ENCODE measurements at places on chromosomes 1 and 21. TPM values are rescaled to one million over a fixed set of nuclear protein-coding genes. Genes with fewer than 3 reads are reported as not detected.

DNA sequence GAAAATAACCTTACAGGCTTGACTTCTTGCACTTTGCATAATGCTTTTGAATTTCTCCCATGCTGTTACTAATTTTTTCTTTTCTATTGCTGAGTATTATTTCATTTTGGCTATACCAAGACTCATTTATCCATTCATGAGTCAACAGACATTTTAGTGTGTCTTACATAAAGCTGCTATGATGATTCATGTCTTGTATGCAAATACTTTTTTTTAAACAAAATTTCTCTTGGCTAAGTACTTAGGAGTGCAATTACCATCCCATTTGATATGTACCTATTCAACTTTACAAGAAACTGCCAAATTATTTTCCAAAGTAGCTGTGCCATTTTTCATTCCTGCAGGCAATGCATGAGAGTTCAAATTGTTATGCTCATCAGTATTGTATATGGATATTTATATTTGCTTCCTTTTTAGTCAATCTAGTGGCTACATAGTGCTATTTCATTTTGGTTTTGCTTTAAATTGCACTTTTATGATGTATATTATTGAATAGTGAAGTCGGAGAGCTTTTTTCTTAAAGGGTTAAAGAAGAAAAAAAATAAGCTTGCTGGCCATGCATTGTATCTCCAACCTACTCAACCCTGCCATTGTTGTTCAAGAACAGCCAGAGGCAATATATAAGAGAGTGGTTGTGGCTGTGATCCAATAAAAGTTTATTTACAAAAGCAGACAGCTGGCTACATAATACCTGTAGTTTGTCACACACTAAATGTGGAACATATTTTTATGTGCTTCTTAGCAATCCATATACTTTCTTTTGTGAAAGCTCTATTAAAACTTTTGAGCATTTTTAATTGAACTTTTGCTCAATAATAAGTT lies 862.8 kb downstream of the KCNT2 start:
- no peak for DNase-seq
- H3K4me3 ChIP-seq, result no peak overlapping the region
- no peaks in the 10 kb centered on the region for H3K4me1 ChIP-seq
- no peaks in the 10 kb centered on the region for H3K36me3 ChIP-seq
- no peak overlapping the region for H3K27ac ChIP-seq
- H3K27me3 ChIP-seq, result no peaks in the 10 kb centered on the region

- no peaks in the 10 kb centered on the region for H3K36me3 ChIP-seq
- H3K27me3 ChIP-seq, result no peaks in the 10 kb centered on the region
- H3K4me3 ChIP-seq, result no peak overlapping the region
- H3K4me1 ChIP-seq, result peaks cover 19% of the 10 kb centered on the region
- no peak for DNase-seq
Observed at GRCh38 chr1:210696709-210697108, 368.0 kb downstream of the HHAT start.

Gene FCRL1
- not detected for polyA plus RNA-seq

- H3K4me3 ChIP-seq, result no peak overlapping the region
- no peak overlapping the region for H3K27ac ChIP-seq
- H3K36me3 ChIP-seq, result no peaks in the 10 kb centered on the region
Observed at GRCh38 chr1:221430152-221430960, 311.5 kb downstream of the DUSP10 start.

Gene GFI1
- polyA plus RNA-seq, result not detected

Gene MCOLN3
- polyA plus RNA-seq, result 1.6 TPM

Gene C21orf58
- polyA plus RNA-seq, result 36.5 TPM

DNA sequence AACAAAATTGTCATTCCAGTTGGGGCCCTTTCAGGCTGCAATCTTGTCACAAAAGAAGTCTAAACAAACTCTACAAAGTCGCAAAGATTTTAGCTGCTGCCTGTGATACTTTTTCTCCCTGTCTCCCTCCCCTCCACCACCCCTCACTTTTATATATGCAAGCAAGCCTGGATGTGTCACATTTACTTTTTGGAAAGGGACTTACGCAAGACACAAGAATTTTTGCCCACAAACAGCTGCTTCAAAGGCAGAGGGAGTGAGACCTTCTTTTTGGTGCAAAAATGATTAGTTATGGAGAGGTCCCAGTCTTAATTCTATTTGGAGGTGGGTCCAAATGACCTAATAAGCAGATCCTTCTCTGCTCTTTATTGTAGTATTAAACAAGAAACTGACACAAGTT lies 22.9 kb upstream of the RALGPS2 start:
- no peak overlapping the region for H3K27ac ChIP-seq
- H3K4me1 ChIP-seq, result no peaks in the 10 kb centered on the region
- H3K4me3 ChIP-seq, result no peak overlapping the region

GRCh38 chr1:27993241-27993640 lies 33.5 kb downstream of the XKR8 start:
- peak overlapping the region; percentile 88 for H3K27ac ChIP-seq
- H3K36me3 ChIP-seq, result peaks cover 49% of the 10 kb centered on the region
- H3K27me3 ChIP-seq, result no peaks in the 10 kb centered on the region
- peaks cover 39% of the 10 kb centered on the region for H3K4me1 ChIP-seq
- H3K4me3 ChIP-seq, result no peak overlapping the region

DNA sequence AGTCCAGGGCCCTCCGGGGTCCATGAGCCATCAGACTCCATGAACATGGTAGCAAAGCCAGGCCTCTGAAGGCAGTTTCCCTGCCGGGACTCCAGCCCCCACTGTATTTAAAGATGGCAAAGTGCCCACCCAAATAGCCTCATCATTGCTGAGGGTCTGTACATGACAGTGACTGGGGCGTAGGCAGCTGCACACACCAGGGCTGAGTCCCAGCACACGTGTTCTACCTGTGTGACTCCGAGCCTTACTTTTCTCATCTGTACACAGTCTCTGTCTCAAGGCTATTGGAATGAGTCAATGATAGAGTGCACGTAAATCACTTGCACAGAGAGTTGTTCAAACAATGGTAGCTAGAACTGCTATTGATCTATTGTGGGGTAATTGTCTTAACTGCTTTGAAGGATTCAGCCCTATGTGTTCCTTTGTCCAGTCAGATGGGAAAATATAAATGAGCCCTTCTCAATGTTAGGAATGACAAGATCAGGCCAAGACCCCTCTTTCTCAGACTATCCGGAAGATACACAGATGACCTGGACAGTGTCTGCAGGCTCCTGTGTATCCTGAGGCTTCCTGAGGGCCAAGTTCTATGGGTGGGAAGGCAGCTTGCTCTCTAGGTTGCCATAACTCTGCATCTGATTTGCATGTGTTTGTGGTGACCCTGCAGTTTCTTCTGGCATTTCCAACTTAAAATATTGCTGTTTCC lies 48.9 kb downstream of the RASSF5 start:
- H3K4me1 ChIP-seq, result peaks cover 73% of the 10 kb centered on the region
- DNase-seq, result no peak
- H3K27me3 ChIP-seq, result no peaks in the 10 kb centered on the region
- H3K27ac ChIP-seq, result peak overlapping the region; percentile 84
- H3K4me3 ChIP-seq, result peak overlapping the region; percentile 51

GRCh38 chr1:106515375-106515774 lies 541.1 kb upstream of the PRMT6 start:
- no peak overlapping the region for H3K27ac ChIP-seq
- no peaks in the 10 kb centered on the region for H3K4me1 ChIP-seq
- no peaks in the 10 kb centered on the region for H3K27me3 ChIP-seq
- DNase-seq, result no peak
- H3K4me3 ChIP-seq, result no peak overlapping the region

Gene TMCO1
- polyA plus RNA-seq, result 111 TPM

GRCh38 chr21:21436012-21436534 lies 437.9 kb downstream of the NCAM2 start:
- no peak overlapping the region for H3K27ac ChIP-seq
- no peak for DNase-seq
- no peaks in the 10 kb centered on the region for H3K4me1 ChIP-seq
- H3K36me3 ChIP-seq, result no peaks in the 10 kb centered on the region
- H3K4me3 ChIP-seq, result no peak overlapping the region

Gene FNDC10
- 62.3 TPM for polyA plus RNA-seq

GRCh38 chr1:233497679-233498078 lies 116.2 kb upstream of the KCNK1 start:
- no peaks in the 10 kb centered on the region for H3K4me1 ChIP-seq
- DNase-seq, result no peak
- no peaks in the 10 kb centered on the region for H3K36me3 ChIP-seq
- no peak overlapping the region for H3K27ac ChIP-seq
- H3K27me3 ChIP-seq, result no peaks in the 10 kb centered on the region
- H3K4me3 ChIP-seq, result no peak overlapping the region

DNA sequence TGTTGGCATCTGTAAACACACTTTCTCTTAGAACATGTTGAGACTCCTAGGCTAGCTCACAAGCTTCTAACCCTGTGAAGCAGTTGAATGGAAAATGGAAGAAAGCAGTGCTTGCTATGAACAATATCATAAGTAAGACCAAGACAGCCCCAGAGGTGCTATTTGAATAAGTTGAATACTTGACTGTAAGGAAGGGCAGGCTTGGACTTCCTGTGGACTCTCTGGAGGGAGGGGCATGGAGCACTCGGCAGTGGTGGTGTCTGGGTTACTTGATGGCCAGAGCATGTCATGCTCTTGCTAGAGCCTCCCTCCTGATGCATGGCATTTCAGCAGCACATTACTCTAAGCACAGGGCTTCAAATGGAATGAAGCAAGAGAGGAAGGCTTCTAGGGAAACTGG lies 60.0 kb downstream of the MRPS6 start:
- H3K27ac ChIP-seq, result peak overlapping the region; percentile 95
- DNase-seq, result no peak
- H3K4me1 ChIP-seq, result peaks cover 54% of the 10 kb centered on the region
- H3K4me3 ChIP-seq, result no peak overlapping the region
- H3K36me3 ChIP-seq, result no peaks in the 10 kb centered on the region
- no peaks in the 10 kb centered on the region for H3K27me3 ChIP-seq

- H3K27ac ChIP-seq, result no peak overlapping the region
- no peaks in the 10 kb centered on the region for H3K36me3 ChIP-seq
- H3K4me3 ChIP-seq, result no peak overlapping the region
- DNase-seq, result no peak
- H3K4me1 ChIP-seq, result no peaks in the 10 kb centered on the region
Observed at GRCh38 chr1:198096390-198096789, 60.4 kb upstream of the NEK7 start.

Gene PCP4
- polyA plus RNA-seq, result 3.0 TPM

GRCh38 chr21:30463713-30464112 lies 16.5 kb downstream of the KRTAP19-1 start:
- peak; percentile 32 for DNase-seq
- H3K36me3 ChIP-seq, result no peaks in the 10 kb centered on the region
- no peak overlapping the region for H3K4me3 ChIP-seq

DNA sequence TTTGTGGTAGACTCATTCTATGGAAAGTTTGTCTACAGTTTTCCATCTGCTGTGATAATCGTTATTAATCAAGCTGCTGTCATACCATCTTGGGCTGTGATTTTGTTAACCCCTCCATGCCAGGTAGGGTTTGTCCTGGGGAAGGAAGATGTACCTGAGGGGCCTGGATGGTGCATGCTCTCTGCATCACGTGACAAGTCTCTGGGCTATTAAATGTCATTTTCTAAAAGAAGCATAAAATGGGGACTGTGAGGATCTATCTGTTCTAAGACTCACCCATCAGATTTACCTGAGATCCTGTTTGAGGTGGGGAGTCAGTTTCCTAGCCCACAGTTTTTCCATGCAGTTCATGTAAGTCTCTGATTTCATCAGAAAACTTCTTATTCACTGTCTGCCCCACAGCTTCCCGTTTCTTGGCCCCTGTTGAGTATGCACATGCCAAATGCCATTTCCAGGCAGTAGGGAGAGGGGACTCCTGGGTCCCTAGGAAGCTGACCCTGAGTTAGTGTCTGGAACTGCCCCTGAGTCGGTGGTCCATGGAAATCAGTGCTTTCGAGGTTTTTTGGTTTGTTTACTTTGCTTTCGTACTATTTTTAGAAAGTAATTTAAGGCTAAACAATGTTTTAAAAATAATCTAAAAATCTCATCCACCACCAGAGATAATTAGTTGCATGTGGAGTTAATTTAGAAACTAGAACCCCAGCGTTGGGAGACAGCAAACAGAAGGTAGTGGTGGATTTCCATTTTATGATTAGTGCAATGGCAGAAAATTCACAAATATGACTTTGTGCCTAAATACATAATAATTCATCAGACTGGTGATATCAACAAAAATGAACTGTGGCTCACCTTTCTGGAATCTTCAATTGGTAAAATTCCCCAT lies 46.7 kb downstream of the ZBTB18 start:
- DNase-seq, result no peak
- no peak overlapping the region for H3K4me3 ChIP-seq
- no peak overlapping the region for H3K27ac ChIP-seq
- H3K4me1 ChIP-seq, result no peaks in the 10 kb centered on the region
- no peaks in the 10 kb centered on the region for H3K27me3 ChIP-seq

DNA sequence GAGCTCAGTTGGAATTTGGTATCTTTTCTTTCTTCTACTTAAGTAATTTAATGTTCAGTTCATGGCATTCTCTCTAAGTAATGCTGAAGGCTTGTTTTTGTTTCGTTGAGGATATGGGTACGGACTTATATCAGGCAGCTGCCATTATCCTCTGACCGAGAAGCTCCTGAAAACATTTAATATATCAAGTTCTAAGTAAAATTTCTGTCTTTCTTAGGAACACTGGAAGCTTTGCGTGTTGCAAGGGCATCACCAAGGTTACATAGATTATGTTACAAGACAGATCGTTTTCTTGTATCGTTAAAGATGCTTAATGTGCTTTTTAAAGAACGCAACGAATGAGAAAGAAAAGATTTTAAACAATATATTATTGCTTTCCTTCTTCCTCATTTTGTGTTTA lies 1.0 kb upstream of the GALNT2 start:
- H3K4me3 ChIP-seq, result peak overlapping the region; percentile 42
- no peaks in the 10 kb centered on the region for H3K36me3 ChIP-seq
- DNase-seq, result peak; percentile 11
- H3K27ac ChIP-seq, result peak overlapping the region; percentile 88

- peaks cover 9% of the 10 kb centered on the region for H3K36me3 ChIP-seq
- no peaks in the 10 kb centered on the region for H3K27me3 ChIP-seq
- no peak overlapping the region for H3K27ac ChIP-seq
- peaks cover 3% of the 10 kb centered on the region for H3K4me1 ChIP-seq
- DNase-seq, result no peak
Observed at GRCh38 chr1:116986421-116987255, 14.9 kb upstream of the CD101 start.

Gene MOV10
- 86.0 TPM for polyA plus RNA-seq

GRCh38 chr1:3321559-3322449 lies 132.7 kb upstream of the ARHGEF16 start:
- H3K27me3 ChIP-seq, result no peaks in the 10 kb centered on the region
- H3K4me1 ChIP-seq, result peaks cover 66% of the 10 kb centered on the region
- no peaks in the 10 kb centered on the region for H3K36me3 ChIP-seq
- H3K4me3 ChIP-seq, result peak overlapping the region; percentile 8
- peak overlapping the region; percentile 89 for H3K27ac ChIP-seq

DNA sequence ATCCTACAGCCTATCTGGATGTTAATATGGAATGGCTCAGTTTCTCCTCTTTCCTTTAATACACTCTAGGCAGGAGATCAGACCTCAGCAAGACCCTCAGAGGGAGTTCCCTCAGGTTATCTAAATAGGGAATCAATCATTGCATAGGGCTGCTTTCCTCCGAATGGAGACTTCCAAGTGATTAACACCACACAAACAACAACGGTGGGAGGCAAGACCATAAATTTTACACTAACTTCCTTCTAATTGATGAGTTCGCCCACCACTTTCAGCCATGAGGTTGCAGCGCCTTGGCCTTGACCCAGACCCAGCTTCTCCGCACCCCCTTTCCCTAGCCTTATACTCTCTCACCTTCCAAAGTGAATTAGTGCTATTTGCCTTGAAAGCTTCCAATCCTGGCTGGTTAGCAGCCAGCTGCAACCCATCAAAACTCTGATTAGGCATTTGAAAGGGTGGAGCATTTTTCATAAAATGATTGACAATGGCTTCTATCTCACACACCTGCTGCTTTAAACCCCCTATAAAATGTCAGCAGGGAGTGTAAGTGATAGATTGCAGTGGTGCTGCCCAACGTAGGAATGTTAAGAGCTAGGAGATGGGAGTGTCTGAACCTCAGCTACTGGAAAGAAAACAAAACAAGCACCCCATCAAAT lies 534.9 kb upstream of the USP24 start:
- peaks cover 4% of the 10 kb centered on the region for H3K4me1 ChIP-seq
- no peaks in the 10 kb centered on the region for H3K27me3 ChIP-seq
- peak; percentile 36 for DNase-seq
- H3K27ac ChIP-seq, result no peak overlapping the region
- no peak overlapping the region for H3K4me3 ChIP-seq

All from cardiac muscle cell (in vitro differentiated cells and primary cell).